ENCODE measurements at places on chromosomes 3 and 15.

- no peak for DNase-seq
Measured at GRCh38 chr3:30795176-30795575, 99.3 kb downstream of the GADL1 start.

GRCh38 chr3:64844558-64844957 is 156.8 kb upstream of the ADAMTS9 start:
- DNase-seq: no peak

- DNase-seq: peak; percentile 36
Measured at GRCh38 chr3:71542521-71543370, 40.8 kb downstream of the FOXP1 start.

DNA sequence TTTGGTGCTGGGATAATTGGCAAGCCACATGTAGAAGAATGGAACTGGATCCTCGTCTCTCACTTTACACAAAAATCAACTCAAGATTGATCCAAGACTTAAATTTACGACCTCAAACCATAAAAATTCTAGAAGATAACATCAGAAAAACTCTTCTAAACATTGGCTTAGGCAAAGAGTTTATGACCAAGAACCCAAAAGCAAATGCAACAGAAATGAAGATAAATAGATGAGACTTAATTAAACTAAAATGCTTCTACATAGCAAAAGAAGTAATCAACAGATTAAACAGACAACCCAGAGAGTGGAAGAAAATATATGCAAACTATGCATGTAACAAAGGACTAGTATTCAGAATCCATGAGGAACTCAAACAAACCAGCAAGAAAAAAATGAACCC is 80.1 kb downstream of the CLDN1 start:
- no peak for DNase-seq

DNA sequence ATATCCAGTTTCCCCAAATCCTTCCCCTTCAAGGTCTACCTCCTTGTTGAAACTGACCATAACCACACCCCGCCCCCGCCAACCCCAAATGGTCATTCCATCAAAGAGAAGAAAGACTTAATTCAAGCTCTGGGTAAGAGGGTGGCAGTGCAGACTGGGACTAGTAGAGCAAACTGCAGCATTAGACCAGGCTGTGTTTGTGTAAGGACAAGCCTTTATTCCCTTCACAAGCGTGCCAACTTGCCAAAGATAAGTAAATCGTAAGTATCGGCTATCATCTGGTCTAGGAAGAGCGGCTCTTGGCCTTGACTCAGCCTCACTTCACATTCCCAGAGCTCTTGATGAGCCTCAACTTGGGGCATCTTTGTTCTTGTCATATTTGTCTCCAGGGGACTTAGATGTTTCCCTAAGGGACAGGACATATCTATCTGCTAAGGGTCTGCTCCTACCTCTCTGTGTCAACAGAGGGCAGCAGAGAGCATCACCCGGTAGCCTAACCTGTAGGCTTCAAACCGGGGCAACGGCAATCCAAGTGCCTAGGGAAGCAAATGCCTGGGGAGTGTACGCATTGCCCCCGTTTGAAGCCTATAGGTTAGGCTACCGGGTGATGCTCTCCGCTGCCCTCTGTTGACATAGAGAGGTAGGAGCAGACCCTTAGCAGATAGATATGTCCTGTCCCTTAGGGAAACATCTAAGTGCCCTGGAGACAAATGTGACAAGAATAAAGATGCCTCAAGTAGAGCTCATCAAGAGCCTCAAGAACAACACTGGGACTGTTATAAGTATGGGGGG is 8.9 kb upstream of the MAP3K13 start:
- peak; percentile 87 for DNase-seq

GRCh38 chr3:72591522-72592421 is 256.5 kb downstream of the SHQ1 start:
- DNase-seq: peak; percentile 49

GRCh38 chr3:151282921-151283320 is 4.6 kb upstream of the P2RY14 start:
- peak; percentile 68 for DNase-seq

GRCh38 chr3:41986561-41986960 is 24.7 kb upstream of the ULK4 start:
- no peak for DNase-seq

DNA sequence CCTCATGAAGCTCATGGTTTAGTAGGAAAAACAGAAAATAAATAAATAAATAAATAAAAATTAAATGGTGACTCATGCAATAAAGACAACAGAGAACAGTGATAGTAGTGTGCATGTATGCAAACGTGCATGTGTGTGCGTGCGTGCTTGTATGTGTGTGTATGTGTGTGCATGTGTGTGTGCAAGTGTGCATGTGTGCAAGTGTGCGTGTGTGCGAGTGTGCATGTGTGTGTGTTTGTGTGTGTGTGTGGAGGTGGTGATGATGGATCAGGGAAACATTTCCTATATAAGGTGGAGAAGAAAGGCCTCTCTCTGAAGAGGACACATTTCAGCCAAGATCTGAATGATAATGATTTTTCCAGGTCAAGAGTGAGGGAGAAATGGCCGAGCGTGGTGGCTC is 47.2 kb downstream of the CACNA2D3 start:
- no peak for DNase-seq

GRCh38 chr3:197256836-197257444 is 41.5 kb downstream of the DLG1 start:
- DNase-seq: peak; percentile 54

GRCh38 chr3:102106416-102107097 is 257.2 kb downstream of the NFKBIZ start:
- DNase-seq: no peak

GRCh38 chr3:97948351-97949109 is 23.7 kb downstream of the RIOX2 start:
- no peak for DNase-seq

DNA sequence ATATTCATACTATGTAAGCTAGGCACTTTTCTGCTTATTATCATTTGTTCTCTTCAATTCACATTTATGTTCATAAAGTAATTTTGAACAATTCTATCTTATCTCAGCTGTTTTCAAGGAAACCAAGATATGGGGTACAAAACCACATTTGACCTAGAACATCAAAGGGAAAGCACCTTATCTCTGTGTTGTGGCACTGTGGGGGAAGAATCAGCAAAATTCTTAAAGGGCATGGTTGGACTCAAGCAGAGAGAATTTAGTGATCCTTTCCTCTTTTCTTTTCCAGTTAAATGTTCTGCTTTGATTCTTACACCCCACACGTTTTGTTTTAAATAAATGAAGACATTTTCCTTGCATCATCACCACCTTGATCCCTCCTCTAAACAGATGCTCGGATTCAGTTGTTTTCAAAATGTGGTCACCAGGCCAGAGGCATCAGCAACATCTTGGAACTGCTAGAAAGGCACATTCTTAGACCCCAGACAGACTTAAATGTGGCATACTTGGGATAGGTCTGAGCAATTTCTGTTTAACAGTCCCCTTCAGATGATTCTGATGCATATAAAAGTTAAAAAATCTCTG is 128.4 kb upstream of the TP63 start:
- DNase-seq: no peak

DNA sequence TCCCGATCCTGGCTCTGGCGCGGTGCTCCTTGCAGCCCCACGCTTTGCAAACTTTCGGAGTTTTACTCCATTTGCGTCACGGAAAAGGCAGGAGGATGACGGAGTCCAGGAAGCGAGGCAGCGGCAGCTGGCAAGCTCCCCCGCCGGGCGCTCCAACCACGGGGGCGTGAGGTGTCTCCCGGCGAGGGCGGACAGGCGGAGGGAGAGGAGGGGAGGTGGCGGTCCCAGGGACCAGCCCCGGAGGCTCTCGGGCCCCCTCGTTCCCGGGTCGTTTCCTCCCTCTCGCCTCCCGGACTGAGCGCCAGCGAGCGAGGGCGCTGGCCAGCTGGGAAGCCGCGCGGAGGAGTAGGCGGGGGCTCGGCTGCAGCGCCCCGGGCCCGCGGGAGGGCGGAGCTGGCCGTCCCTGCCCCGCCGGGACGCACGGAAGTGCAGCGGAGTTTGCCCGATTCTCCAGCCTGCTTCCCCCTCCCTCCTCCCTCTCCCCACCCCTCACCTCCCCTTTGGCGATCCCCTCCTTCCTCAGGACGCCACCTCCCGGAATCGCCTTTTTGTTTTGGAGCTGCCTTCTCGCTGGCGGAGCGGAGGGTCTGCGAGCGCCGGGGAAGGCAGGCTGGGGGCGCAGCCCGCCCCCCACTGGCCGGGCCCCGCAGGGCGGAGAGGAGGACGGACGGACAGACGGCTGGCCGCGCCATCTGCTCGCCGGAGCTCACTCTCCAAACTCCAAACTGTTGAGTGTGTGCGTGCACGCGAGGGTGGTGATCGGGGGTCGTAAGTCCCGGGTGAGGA is at the start of gene SNX33:
Gene SNX33, plus strand, starts transcription at position 543 of the 786 bp plus-strand sequence. CDS start 1,191 bp downstream, outside the sequence.
- DNase-seq: peak; percentile 41

DNA sequence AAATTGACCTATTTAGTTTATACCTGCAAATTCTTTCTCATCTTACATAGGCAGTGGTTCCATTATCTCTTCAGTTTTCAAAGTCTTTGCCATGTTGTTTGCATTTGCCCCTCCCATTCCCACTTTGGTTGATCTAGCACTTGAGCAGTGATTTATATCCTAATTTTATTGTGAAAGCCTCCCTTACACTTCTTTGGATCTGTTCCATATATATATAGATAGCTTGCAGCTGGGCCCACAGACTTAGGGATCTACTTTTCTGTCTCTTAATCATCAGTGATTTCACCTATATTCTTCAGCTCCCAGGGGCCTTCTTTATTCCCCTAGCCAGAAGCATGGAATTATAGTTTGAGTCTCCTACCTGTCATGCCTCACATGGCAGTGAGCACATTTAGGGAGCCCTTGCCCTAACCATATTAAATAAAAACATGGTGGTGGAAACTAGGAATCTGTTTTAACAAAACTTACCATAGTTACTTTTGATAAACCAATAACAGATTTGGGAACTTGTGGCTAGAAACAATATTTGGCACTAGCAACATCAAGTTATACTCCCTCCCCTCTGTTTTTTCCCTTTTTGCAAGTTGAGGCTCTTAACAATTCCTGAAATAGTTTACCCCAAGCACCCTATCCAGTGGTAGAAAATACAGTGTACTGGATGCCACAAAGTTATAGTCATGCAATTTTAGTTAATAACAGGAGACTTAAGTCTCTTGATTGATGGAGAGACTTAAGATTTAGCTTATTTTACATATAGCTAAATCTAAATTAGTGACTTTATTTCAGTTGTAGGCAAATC is 41.7 kb downstream of the ARIH1 start:
- DNase-seq: no peak

DNA sequence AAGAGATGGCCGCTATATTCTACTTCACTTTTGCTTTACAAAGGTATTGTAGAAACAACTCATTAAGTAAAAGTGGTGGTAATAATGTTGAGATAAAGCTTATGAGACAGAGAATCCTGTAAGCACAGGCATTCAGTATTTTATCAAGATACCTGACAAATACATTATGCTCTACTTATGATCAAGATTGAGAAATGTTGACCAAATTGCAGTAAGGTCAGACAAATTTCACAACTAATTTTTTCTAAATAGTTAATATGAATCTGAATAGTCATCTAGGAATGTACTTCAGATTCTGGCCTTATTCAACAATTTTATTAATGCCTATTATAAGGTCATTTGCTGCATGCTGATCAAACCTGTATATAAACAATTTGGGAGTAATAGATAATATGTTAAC is 95.1 kb upstream of the MBNL1 start:
- DNase-seq: no peak

DNA sequence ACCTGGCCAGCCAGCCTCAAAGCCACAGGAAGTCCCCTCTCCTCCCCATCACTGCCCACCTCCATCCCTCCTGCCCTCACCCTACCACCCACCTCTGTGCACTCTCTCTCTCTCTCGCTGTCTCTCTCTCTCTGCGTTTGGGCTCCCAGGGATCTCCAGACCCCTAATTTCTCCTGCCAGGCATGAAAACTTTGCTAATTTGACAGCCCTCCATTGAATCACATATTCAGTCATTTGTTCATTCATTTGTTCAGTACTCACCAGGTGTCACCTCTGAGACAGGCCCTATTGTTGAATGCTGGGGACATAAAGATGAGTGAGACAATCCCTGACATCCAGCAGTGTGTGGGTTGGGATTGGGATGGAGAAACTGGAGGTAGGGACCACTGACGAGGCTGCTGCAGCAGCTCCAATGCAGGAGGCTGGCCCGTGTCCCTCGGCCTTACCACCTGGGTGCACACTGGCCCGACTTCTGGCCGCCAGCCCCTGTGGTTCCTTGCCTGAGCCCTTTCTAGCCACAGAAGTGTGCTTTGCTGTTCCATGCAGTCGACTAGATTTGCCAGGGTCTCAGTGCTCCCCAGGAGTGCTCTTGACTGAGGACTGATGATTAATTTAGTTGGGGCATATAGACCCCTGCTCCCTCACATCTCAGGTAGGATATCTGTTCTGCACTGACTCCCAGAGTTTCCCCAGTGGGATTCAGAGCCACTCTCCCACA is 38.6 kb upstream of the TSEN2 start:
- no peak for DNase-seq

- DNase-seq: no peak
Measured at GRCh38 chr3:11001658-11002021, 9.1 kb downstream of the SLC6A1 start.

DNA sequence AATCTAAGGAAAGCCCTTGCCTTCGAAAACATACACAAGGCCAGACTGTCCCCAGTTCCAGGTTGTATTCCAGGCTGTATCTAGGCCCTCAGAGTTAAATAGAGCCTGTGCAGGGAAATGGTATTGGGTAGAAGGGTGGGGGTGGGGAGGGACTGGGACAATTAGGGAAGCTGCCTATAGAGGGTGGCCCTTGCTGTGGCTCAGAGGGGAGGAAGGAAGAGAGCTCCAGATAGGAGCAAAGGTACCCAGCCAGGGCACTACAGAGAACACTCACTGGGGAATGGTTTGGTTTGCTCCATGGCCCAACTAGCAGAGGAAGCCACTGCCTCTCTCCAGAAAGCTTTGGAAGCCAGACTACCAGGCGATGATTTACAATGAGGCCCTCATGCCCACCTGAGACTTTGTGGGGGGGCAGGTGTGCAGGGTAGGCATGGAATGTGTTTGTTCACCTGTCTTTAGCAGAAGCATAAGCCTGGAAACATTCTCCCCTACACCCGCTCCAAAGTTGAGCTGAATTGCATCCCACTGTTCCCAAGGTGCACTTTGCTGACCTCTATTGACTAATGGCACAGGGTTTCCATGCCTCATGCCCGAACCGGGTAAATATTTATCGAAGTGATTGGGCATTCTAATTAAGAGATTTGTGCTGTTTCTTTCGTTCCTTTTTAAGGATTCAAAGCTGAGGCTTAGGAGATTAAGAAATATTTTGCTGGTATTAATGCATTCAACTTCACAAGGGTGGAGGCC is 6.3 kb upstream of the TLE3 start:
- DNase-seq: no peak
